KBM-7 (cell line): ENCODE measurements at places on chromosomes 16 and 17.

DNA sequence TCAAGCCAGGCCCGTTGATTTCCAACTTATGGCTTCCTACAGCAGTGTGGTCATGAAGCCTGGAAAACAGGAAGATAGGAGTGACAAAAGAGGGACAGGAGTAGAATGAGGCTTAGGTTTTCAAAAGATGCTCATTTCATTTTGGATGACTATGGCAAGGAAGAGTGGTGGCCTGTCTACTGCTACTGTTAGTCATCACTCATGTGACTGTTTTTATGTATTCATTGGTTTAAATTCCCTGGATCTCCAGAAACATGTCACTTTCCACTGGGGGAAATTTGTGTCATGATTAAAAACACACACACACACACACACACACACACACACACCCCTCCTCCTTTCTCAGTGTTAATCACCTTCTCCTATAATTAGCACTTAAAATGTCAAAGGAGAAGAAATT is 1.1 kb upstream of the CYLD start:
- DNase-seq: no peak

GRCh38 chr17:34458266-34458665 is 95.2 kb upstream of the CCL1 start:
- DNase-seq: no peak

DNA sequence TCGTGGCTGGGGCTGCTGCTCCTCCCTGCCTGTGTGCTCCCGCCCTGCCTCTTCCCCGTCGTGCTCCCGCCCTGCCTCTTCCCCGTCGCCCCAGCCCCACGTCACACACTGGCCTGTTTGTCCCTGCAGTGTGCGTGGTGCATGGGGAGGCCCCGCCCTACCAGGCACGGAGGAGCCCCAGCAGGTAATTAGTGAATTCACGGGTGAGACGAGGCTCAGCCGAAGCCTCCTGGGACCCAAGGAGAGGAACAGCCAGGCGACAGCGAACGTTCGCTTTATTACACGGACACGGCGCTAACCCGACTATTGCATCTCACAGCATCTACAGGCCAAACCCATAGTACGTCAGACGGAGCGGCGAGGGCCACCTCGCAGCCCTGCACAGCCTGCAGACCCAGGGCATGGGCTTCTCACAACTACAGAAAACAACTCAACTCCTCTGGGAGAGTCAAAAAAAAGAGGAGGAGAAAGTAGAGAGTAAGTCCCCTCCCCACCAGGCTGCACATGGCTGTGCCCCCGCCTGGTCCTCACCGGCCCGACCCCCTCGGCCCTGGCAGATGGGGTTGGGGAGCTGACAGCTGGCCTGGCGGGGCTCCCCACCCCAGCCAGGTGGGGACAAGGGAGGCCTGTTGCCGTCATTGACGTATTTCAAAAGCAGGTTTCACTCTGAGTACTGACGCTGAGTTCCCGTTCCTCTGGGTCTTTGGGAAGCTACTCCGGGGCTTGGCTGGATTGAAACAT is 4.3 kb upstream of the PABPN1L start:
- no peak for DNase-seq

- DNase-seq: no peak
These were observed 2.0 kb downstream of the TNK1 start for GRCh38 chr17:7382901-7383300.

DNA sequence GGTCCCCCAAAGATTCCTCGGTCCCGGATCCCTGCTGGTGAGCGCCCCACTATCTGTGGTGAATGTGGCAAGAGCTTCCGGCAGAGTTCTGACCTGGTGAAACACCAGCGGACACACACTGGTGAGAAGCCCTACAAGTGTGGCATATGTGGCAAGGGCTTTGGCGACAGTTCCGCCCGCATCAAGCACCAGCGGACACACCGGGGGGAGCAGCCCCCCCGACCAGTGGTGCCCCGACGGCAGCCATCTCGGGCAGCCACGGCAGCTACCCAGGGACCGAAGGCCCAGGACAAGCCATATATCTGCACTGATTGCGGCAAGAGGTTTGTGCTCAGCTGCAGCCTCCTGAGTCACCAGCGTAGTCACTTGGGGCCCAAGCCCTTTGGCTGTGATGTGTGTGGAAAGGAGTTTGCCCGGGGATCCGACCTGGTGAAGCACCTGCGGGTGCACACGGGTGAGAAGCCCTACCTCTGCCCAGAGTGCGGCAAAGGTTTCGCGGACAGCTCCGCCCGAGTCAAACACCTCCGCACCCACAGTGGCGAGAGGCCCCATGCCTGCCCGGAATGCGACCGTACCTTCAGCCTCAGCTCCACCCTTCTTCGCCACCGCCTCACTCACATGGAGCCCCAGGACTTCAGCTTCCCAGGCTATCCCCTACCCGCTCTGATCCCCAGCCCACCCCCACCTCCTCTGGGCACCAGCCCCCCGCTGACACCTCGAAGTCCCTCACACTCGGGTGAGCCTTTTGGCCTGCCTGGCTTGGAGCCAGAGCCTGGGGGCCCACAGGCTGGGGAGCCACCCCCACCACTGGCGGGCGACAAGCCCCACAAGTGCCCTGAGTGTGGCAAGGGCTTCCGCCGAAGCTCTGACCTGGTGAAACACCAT is 2.8 kb downstream of the ZNF48 start:
- DNase-seq: no peak

DNA sequence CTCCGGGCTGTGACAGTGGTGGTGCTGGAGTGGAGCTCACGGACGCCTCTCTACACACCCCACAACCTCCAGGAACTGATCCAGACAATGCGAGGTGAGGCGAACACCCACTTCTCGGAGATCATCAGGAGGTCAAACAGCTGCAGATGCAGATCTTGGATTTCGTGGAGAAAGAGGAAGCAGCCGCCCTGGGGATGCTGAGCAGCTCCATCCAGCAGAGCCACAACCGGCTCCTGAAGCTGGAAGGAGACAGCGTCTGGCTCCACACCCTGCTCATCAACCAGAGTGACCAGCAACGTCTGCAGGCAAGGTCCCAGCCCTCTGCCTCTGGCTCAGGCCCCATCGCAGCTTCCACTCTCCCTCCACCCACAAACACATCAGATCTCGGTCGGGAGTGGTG is 13.2 kb upstream of the SLC16A5 start:
- no peak for DNase-seq

DNA sequence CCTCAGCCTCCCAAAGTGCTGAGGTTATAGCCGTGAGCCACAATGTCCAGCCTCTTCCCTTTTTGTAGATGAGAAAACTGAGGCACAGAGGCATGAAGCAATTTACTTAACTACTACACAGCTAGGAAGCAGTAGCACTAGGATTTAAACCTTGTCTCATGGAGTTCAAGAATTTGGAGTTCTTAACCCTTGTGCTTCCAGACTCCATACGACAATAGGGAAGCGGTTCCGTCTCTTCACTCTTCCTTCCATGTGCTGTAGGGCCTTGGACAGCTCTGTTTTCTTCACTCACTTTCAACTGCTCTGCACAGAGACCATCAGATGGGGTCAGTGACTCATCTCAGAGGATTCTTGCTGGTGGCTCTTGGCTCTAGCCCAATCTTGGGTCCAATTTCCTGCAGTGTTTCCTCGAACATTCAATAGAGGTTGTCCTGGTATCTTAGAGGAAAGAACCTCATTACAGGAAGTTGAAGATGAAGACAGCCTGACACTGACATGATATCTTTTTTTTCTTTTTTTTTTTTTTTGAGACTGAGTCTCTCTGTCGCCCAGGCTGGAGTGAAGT is 19.3 kb downstream of the ITGAL start:
- peak; percentile 85 for DNase-seq

- no peak for DNase-seq
These were observed 134.2 kb downstream of the ABCA8 start for GRCh38 chr17:68820825-68821481.

DNA sequence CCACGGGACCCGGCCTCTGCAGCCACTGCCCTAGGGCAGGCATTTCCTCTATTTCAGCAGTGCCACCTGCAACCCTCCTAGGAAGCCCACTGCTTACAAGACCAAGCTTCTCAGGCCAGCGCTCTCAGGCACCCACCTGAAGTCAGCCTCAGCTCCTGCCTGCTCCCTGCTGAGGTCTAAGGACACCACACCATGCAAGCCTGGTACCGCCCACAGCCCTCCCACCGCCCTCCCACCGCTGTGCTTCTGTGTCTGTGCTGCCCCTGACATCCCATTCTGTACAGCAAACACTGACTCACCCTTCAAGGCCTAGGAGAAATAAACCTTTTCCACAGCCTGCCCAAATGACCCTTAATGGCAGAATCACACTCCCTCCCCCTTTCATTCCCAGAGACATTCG is 6.3 kb downstream of the CLUH start:
- no peak for DNase-seq

- no peak for DNase-seq
These were observed 7.4 kb downstream of the ELOB start for GRCh38 chr16:2769675-2770056.

GRCh38 chr16:10625595-10626357 is 45.4 kb upstream of the EMP2 start:
- no peak for DNase-seq

DNA sequence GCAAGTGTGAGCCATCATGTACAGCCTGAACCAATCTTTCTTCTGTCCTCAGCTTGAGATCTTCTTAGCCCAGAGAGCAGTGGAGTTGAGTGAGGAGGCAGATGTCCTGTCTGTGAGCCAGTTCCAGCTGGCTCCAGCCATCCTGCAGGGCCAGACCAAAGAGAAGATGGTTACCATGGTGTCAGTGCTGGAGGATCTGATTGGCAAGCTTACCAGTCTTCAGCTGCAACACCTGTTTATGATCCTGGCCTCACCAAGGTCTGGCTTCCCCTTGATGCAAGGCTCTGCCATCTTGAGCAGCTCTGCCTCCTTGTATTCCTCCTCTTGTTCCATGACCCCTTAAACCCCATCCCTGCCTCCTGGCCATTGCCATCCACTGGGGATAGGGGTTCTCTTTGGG is 9.6 kb downstream of the CDK5RAP3 start:
- no peak for DNase-seq

DNA sequence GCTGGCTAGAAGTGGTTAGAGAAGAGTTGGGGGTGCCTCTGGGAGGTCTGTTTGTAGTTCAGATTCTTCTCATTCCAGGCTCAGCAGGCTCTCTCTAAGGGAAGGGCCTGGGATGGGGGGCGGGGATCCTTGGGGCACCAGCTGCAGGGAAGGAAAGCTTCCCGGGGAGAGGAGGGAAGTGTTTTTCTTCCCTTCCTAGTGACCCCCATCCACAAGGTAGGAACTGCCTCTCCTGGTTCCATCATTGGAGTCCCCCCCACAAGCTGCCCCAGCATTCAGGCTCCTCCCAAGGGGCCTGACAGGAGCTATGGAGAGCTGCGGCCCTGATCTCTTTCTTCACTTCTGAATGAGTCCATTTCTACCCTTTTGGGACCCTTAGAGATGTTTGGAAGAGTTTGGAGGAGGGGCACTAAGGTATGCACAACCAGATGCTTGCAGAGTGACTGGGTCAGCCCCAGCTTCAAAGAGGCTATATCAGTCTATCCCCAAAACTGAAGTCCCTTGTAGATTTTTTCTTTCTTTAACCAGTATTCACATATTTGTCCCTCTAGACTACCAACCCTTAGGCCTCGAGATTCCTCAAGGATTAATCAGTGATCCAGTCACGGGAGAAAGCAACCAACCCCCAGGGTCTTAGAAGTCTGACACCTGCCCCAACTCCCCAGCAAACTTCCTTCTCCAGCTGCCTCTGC is 13.9 kb upstream of the FZD2 start:
- no peak for DNase-seq

- DNase-seq: no peak
These were observed 7.9 kb downstream of the FNDC8 start for GRCh38 chr17:35129154-35129972.

DNA sequence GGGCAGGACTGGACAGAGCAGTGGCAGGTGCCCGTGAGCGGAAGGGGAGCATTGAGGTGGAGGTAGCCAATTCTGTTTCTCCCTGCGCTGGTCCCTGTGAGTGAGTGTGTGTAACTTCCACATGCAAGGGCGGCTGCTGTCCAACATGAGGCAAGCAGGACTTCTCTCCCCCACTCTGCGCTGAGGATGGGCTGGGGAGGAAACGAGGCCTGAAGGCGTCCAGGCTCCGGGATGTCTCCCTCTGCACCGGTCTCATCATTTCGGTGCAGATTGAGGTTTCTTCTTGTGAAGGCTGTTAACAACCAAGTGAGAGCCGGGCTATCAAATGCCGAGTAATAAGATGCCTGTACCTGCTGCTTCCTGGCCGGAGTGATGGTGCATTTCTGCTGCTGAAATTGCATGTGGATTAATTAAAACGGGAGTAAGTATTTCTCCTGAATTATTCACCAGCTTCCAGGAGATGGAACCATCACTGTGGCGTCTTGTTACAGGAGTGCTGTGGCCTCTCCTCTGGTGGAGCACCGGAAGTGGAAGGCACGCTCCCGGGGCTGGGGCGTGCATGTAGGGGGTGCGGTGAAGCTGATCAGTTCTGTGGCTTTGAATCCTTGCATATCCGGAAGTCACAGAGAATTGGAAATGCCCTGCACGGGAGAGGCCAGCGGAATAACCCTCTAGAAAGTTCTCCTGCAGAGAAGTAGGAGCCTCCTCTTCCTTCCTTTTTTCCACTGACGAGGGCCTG is 41.7 kb upstream of the MGAT5B start:
- no peak for DNase-seq

GRCh38 chr16:4309102-4309832 is 6.6 kb upstream of the GLIS2 start:
- DNase-seq: no peak

DNA sequence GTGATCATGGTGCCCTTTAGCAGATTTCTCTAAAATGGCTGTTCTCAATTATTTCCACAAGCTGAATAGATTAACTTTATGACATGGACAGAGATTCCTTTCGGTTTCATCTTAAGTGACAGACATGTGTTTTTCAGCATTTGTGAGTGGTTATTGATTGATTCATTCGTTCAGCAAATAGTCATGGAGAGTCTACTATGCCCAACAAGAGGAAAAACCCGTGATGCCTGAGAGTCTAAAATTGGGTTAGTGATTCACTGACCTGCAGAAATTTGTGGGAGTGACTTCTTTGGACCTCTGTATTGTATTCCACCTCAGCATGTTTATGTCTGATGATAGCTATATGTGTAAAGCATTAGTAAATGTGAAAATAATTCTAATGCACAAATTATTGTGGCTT is 28.0 kb upstream of the DUSP14 start:
- DNase-seq: no peak

DNA sequence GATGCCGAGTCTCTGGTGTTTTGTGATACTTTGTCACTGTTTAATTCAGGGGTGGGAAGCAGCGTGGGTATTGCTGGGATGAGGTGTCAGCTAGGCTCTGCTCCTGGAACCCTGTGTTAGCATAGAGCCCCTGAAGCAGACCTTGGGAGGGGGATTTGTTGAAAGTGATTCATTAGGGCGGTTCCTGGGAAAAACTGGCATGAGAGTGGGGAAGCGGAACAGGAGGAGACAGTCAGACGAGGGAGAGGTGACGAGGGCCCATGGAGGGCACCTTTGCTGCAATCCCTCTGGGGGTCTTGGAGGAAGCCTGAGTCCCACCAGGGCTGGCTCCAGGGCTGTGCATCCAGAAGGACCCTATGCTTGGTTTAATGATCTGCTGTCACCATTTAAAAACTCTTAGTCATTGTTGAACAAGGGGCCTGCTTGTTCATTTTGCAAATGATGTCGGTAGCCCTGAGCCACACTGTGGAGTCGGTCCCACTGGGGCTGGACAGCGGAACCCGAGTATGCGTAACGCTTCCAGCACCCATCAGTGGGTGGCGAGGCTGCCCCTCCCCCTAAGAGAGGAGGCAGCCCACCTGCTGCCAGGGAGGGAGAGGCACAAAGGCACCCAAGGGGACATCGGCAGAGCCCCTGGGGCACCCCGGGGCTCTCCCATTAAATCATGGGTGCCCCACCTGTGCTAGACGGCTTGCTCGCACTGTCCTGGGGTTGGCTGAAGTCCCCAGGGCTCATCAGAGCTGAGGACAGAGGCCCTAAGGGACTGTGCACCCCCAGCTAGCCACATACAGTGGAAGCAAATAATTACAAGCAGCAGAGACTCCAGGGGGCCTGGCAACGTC is 35.4 kb downstream of the WFDC1 start:
- no peak for DNase-seq
